Astrocyte (in vitro differentiated cells and primary cell): ENCODE measurements at places on chromosomes 6 and 20. TPM values are rescaled to one million over a fixed set of nuclear protein-coding genes. Genes with fewer than 3 reads are reported as not detected.
A peak's percentile ranks its signal among the peaks of the same experiment; 100 is the strongest.

STMND1 gene
- total RNA-seq, result 0.16 TPM in 1 of 2 replicates, not detected in the other

GRCh38 chr6:12137480-12137879, 125.4 kb downstream of the HIVEP1 start:
- peak overlapping the region; percentile 43 for H3K27ac ChIP-seq
- no peak overlapping the region for H3K4me3 ChIP-seq
- H3K4me1 ChIP-seq, result peaks cover 16% of the 10 kb centered on the region

PNPLA1 gene
- total RNA-seq, result not detected in 2 replicates

SLC13A3 gene
- total RNA-seq, result 0.50 and 0.66 TPM in 2 replicates

DNA sequence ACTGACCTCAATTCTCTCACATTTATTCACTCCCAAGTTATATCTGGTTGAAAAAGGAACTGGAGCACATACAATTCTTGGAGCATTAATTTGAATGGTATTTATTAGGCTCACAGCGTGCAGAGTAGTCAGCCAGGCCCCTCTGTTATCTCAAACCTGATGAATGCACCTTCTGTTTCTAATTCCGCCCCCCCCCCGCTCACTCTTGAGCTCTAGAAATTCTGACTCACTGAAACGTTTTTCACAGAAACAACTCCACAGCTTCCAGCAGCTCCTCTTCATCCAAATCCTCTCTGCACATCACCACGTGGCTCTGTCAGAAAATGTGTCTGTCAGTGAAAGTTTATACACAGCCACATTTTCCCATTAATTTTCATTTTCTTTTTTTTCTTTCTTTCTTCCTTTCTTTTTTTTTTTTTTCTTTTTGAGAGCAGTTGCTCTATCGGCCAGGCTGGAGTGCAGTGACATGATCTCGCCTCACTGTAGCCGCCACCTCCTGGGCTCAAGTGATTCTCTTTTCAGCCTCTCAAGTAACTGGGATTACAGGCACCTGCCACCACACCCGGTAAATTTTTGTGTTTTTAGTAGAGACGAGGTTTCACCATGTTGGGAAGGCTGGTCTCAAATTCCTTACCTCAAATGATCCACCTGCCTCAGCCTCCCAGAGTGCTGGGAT, 109.4 kb downstream of the TBXT start:
- H3K27me3 ChIP-seq, result no peaks in the 10 kb centered on the region

GRCh38 chr6:14520029-14520428, 402.5 kb downstream of the CD83 start:
- no peak overlapping the region for H3K4me3 ChIP-seq
- H3K4me1 ChIP-seq, result no peaks in the 10 kb centered on the region
- no peak for DNase-seq
- no peaks in the 10 kb centered on the region for H3K27me3 ChIP-seq

POU5F1 gene
- total RNA-seq, result 5.4 and 6.3 TPM in 2 replicates

- H3K4me3 ChIP-seq, result no peak overlapping the region
- peaks cover 31% of the 10 kb centered on the region for H3K36me3 ChIP-seq
- no peak overlapping the region for H3K27ac ChIP-seq
- no peak for DNase-seq
These were observed 75.4 kb downstream of the MTHFD1L start for GRCh38 chr6:150940941-150941340.

DNA sequence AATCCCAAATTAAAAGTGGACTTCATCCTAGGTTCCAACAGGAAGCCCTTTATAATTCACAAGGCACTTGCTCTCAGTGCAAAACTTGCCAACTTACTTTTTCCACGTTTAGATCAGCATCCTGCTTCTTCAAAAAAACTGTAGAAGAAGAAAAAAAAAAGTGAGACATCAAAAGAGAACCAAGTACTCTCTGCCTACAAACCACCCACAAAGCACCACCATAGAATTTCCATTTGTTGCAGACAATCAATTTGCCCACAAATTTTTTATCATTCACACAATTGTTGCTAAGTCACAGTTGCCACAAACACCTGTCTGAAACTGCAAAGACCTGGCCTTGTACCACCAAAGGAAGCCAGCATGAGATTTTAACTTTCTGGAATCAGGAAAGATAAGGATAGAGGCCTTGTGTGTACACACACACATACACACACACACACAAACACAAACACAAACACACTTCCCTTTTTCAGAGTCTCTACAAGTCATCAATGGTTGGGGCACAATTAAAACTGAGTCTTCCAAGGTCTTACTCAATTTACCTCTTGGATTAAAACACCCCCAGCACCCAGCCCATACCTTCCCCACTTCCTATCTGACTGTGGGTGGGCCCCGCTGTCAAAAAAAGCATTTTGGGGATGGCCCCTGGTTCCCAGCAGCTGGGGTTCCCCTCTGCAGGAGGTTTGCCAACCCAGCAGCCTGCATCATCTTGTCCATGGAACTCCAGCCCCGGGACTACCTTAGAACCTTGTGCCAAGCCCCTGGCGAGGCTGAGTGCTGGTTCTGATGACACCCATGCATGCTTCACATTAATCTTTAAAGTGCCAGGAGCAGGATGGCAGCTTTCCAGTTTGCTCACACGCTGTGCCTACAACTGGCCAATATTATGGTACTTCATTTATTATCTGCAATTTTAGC, 26.5 kb downstream of the FYN start:
- H3K4me1 ChIP-seq, result peaks cover 35% of the 10 kb centered on the region
- H3K4me3 ChIP-seq, result no peak overlapping the region
- no peaks in the 10 kb centered on the region for H3K36me3 ChIP-seq
- DNase-seq, result no peak
- H3K27me3 ChIP-seq, result no peaks in the 10 kb centered on the region
- H3K27ac ChIP-seq, result no peak overlapping the region

DNA sequence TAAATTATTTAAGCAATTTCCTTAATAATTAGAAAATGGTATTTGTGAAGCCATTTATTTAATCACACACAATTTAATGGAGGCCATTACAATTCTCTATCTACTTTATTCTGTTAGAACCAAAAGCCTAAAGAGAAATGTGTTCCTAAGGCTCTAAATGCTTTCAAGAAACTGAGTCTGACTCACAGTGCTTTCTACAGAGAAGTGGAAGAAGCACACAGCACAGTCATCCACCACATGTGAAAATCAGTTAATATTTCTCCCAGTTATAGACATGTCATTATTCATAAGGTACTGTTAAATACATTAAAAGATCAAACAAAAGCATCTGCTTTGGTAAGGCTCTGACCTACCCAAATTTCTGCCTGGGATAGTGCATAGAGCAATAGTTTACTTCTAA, 214.4 kb downstream of the ALDH8A1 start:
- peaks cover 7% of the 10 kb centered on the region for H3K4me1 ChIP-seq
- H3K4me3 ChIP-seq, result no peak overlapping the region
- H3K27ac ChIP-seq, result no peak overlapping the region

DNA sequence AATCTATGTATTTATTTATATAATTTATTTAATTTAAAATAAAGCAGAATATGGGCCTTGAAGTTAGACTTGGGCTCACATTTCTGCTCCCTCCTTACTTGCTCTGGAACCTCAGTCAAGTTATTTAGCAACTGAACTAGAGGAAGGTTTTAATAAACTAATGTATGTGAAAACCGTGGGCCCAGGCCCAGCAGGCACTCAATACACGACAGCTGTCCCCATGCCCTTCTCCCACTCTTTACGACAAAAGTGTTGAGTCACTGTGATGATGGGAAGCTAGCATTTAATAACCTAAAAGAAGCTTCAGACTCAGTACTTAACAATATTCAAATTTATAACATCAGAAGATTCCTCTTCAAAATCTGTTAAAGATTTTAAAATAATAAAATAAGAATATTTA, 46.7 kb downstream of the SERAC1 start:
- H3K4me3 ChIP-seq, result no peak overlapping the region
- no peaks in the 10 kb centered on the region for H3K4me1 ChIP-seq
- no peak overlapping the region for H3K27ac ChIP-seq
- H3K36me3 ChIP-seq, result peaks cover 10% of the 10 kb centered on the region
- H3K27me3 ChIP-seq, result no peaks in the 10 kb centered on the region

- no peak for DNase-seq
- peaks cover 8% of the 10 kb centered on the region for H3K27me3 ChIP-seq
- no peak overlapping the region for H3K4me3 ChIP-seq
- H3K27ac ChIP-seq, result no peak overlapping the region
- no peaks in the 10 kb centered on the region for H3K36me3 ChIP-seq
- peaks cover 18% of the 10 kb centered on the region for H3K4me1 ChIP-seq
These were observed 53.4 kb downstream of the EYA2 start for GRCh38 chr20:46948081-46948480.

ATRN gene
- 33.8 and 35.5 TPM in 2 replicates for total RNA-seq

GRCh38 chr6:136359851-136360250, 70.2 kb upstream of the BCLAF1 start:
- no peak for DNase-seq
- H3K27ac ChIP-seq, result no peak overlapping the region
- no peaks in the 10 kb centered on the region for H3K27me3 ChIP-seq
- H3K4me3 ChIP-seq, result no peak overlapping the region

- H3K27ac ChIP-seq, result no peak overlapping the region
- H3K4me3 ChIP-seq, result no peak overlapping the region
- H3K4me1 ChIP-seq, result no peaks in the 10 kb centered on the region
These were observed 36.6 kb upstream of the GFOD1 start for GRCh38 chr6:13523826-13524622.

GRCh38 chr6:104669483-104669882, 190.2 kb downstream of the HACE1 start:
- no peaks in the 10 kb centered on the region for H3K4me1 ChIP-seq
- DNase-seq, result no peak
- H3K27ac ChIP-seq, result no peak overlapping the region

GRCh38 chr6:107493158-107494057, 3.5 kb downstream of the SOBP start:
- H3K36me3 ChIP-seq, result no peaks in the 10 kb centered on the region
- peaks cover 15% of the 10 kb centered on the region for H3K27me3 ChIP-seq
- H3K4me3 ChIP-seq, result no peak overlapping the region
- H3K27ac ChIP-seq, result no peak overlapping the region

DNA sequence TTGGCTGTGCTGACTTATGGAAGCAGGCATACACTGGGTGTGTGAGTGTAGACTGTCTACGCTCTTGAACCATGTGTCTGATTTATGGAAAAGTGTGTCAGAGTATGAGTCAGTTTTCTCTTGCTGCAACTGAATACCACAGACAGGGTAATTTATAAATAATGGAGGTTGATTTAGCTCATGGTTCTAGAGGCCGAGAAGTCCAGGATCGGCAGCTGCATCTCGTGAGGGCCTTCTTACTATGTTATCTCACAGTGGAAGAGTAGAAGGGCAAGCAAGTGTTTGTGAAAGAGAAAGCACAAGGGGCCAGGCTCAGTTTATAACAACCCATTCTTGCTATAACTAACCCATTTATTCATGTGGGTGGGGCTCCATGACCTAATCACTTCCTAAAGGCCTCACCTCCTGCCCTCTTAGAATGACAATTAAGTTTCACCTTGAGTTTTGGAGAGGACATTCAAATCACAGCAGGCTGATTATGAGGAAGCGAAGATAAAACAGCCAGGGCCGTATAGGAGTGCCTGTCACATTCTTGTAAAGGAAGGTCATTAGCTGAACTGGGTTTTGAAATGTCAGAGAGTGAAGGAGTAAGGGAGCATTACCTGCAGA, 6.7 kb downstream of the GPR31 start:
- no peak for DNase-seq
- H3K27ac ChIP-seq, result no peak overlapping the region
- no peak overlapping the region for H3K4me3 ChIP-seq
